Neural crest cell (in vitro differentiated cells): ENCODE measurements at places on chromosomes 7 and 10. TPM values are rescaled to one million over a fixed set of nuclear protein-coding genes. Genes with fewer than 3 reads are reported as not detected.

DNA sequence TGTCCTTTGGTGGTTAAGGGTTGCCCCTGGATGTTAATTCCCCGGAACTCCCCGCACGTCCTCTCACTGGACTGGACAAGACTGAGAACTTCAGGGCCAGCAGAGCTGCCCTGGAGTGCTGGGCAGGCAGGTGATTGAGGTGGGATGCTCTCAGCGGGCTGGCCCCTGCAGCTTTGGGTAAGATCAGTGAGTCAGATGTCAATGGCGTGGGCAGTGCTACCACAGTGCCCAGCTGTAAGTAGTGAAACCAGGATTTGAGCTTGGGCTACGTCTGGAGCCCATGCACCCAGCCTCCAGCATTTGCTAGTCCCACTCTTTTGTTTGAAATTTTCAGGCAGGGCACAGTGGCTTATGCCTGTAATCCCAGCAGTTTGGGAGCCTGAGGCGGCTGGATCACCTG lies 6.7 kb upstream of the SEPHS1 start:
- H3K36me3 ChIP-seq = no peaks in the 10 kb centered on the region
- DNase-seq = no peak
- H3K27me3 ChIP-seq = peaks cover 43% of the 10 kb centered on the region
- no peak overlapping the region for H3K27ac ChIP-seq

The CALHM1 gene
- not detected in 2 replicates for total RNA-seq

DNA sequence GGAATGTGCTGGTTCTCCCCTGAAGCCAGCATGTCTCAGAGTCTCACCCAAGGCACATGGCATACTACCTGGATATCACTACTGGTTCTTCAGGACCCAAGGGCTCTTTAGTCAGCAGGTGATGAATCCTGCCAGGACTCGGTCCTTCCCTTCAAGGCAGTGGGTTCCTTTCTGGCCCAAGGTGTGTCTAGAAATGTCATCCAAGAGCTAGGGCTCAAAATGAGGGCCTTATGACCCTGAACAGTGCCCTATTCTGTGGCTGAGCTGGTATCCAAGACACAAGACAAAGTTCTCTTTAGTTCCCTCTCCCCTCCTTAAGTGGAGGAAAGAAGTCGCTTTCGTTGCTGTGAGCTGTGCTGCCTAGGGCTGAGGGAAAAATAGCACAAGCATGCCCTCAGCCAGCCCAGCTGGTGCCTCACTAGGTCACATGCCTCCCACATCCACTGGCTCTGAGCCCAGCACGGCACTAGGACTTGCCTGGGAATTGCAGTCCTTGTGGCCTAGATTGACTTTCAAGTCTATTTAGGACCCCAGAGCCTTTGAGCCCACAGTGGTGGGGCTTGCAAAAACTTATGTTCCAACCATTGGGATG lies 106.0 kb downstream of the BMS1 start:
- no peaks in the 10 kb centered on the region for H3K27me3 ChIP-seq
- no peak overlapping the region for H3K27ac ChIP-seq
- no peak overlapping the region for H3K4me3 ChIP-seq
- H3K36me3 ChIP-seq = no peaks in the 10 kb centered on the region

- peak overlapping the region; percentile 70 for H3K4me3 ChIP-seq
- no peak overlapping the region for H3K27ac ChIP-seq
- peaks cover 35% of the 10 kb centered on the region for H3K27me3 ChIP-seq
- no peak for DNase-seq
These were observed 1.0 kb upstream of the PLAC9 start for GRCh38 chr10:80131499-80131901.

DNA sequence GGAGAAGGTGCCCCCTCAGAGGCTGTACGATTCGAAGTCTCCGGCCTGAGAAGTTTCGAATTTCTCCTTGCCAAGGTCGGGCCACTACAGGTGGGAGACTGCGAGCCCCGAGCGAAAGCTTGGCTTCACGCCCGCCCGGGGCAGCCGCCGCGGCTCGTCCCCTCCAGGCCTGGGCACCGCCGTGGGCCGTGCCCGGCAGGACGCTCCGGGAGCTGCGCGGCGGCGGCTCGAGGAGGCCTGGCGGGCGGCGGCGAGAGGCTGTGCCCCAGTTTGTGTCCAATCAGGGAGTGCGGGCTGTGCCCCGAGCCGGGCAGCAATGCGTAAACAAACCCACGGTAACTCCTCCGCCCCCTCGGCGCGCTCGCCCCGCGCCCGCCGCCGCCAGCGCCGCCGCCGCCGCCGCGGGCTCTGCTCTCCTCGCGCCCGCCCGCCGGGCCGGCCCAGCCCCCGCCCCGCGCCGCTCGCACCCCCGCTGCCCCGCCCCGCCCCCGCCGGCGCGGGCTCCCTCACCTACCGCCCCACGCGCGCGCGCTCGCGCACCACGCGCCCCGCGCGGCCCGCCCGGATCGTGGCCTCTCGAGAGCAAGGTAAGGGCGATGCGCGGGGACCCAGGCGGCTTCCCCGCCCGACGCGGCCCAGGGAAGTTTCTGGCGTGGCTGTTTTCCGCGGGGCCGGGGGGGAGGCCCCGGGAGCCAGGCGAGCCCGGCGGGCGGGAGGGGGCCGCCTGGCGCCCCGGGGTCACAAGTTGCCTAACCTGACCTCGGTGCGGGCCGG lies 57.8 kb upstream of the PCGF5 start:
- DNase-seq = peak; percentile 41
- H3K4me1 ChIP-seq = peaks cover 8% of the 10 kb centered on the region
- peaks cover 70% of the 10 kb centered on the region for H3K27me3 ChIP-seq
- H3K4me3 ChIP-seq = peak overlapping the region; percentile 86

DNA sequence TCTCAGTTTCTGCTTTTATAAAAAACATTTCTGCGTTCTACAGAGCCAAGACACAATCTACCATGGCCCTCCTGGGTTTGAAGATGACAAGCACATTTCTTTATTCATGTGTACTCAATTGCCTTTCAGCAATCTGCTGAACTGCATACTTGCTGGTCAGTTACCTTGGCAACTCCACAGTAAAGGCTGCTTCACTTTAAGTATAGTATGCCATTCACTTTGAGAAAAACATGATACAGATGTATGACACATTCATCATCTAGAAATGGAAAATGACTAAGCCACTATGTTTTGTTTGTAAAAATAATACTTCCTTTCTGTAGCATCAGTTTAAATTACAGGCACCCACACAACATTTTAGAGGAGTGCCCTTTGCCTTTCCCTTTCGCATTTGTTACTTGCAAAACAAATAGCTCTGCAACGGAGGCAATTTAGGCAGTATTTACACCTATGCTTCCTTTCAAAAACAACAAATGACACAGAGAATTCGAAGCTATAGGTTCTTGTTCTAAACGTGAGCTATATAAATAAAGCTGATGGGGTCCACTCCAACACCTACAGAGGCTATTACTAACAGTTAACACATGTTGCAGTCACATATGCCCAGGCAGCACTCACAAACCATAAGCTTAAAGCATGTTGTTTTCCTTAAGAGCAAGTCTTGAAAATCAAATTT lies 23.5 kb downstream of the SGCE start:
- H3K36me3 ChIP-seq = peaks cover under 1% of the 10 kb centered on the region
- no peak overlapping the region for H3K4me3 ChIP-seq
- no peak overlapping the region for H3K27ac ChIP-seq
- DNase-seq = no peak
- H3K27me3 ChIP-seq = no peaks in the 10 kb centered on the region

DNA sequence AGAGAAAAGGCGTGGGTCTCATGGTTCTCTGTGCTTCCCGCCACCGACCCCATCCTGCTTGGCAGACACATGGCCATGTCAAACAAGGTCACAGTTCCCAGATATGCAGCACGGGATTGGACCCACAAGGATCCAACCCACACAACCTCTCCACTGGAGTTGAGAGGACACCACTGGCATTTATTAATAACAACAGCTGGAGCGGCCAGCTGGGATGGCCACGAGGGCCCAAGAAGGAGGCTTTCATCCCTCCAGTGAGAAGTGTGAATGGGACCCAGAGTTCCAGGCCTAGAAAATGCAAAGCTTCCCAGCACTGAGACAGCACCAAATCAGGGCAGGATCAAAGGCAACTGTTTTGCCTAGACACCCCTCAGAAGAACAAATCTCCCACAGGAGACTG lies 31.5 kb downstream of the FGFR2 start:
- H3K4me3 ChIP-seq = no peak overlapping the region
- DNase-seq = no peak
- H3K27ac ChIP-seq = peak overlapping the region; percentile 47

- H3K27me3 ChIP-seq = no peaks in the 10 kb centered on the region
- no peak overlapping the region for H3K27ac ChIP-seq
- DNase-seq = no peak
- H3K36me3 ChIP-seq = no peaks in the 10 kb centered on the region
- H3K4me1 ChIP-seq = peaks cover 3% of the 10 kb centered on the region
- H3K4me3 ChIP-seq = no peak overlapping the region
These were observed 133.3 kb upstream of the KIF5B start for GRCh38 chr10:32189400-32190084.

The CAV1 gene
- 3.7 and 5.3 TPM in 2 replicates for total RNA-seq

GRCh38 chr10:74824900-74825370 lies 1.5 kb upstream of the KAT6B start:
- DNase-seq = peak; percentile 31
- peak overlapping the region; percentile 91 for H3K4me3 ChIP-seq
- peaks cover 5% of the 10 kb centered on the region for H3K27me3 ChIP-seq

DNA sequence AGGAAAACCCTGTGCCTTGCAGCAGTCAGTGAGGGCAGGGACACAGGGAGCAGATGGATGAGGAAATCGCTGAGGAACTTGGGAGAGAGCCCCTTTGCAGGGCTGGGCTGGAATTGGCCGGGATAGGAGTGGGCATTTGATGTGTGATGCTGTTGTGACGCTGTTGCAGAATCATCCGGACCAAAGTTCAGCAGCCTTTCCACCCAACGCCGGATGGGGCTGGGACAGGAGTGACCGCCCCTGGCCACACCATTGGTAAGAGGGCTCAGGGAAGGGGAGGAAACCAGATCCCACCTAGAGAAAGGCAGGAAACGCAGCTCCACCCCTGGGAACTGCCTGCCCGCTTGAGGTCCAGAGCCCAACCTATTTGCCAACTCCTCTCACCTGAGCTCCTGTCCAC lies 33.9 kb downstream of the PAX2 start:
- H3K27ac ChIP-seq = no peak overlapping the region
- H3K4me1 ChIP-seq = peaks cover 19% of the 10 kb centered on the region
- no peaks in the 10 kb centered on the region for H3K36me3 ChIP-seq
- H3K4me3 ChIP-seq = no peak overlapping the region

The CALML5 gene
- not detected in 2 replicates for total RNA-seq

- no peaks in the 10 kb centered on the region for H3K36me3 ChIP-seq
- no peak for DNase-seq
- H3K4me3 ChIP-seq = no peak overlapping the region
- no peaks in the 10 kb centered on the region for H3K27me3 ChIP-seq
- H3K4me1 ChIP-seq = peaks cover 33% of the 10 kb centered on the region
These were observed 41.1 kb downstream of the STK32C start for GRCh38 chr10:132266594-132267161.

- no peaks in the 10 kb centered on the region for H3K27me3 ChIP-seq
- H3K4me1 ChIP-seq = peaks cover 27% of the 10 kb centered on the region
- no peak overlapping the region for H3K27ac ChIP-seq
- no peak for DNase-seq
- no peaks in the 10 kb centered on the region for H3K36me3 ChIP-seq
These were observed 333.7 kb downstream of the RNLS start for GRCh38 chr10:88249450-88249849.

DNA sequence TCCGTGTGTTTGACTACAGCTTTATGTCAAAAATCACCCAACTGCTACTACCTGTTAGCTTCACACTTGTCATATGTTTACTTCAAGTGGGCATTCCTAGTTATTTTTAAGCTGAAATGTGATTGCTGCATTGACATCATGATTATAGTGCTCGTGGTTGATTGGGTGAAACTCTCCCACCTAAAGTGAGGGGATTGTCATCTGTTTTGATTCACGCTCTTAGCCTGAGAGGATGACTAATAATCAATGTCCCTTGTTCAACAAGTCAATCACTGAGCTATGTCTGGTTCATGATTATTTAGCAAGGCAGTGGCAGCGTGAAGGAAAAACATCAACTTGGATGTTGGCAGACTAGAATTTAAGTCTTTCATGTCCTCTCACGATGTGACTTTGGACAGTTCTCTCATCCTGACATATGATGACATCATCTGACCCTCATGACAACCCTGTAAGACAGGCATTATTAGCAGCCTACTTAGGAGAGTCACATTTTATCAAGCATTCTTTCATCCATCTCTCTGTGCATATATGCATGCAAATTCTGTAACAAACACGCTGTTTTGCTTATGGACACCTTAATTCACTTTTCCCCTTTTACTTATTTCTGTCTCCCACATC lies 352.6 kb upstream of the ZMIZ1 start:
- DNase-seq = no peak
- H3K4me3 ChIP-seq = no peak overlapping the region
- peaks cover 15% of the 10 kb centered on the region for H3K4me1 ChIP-seq
- H3K27ac ChIP-seq = no peak overlapping the region

- peaks cover 4% of the 10 kb centered on the region for H3K27me3 ChIP-seq
- peak overlapping the region; percentile 58 for H3K27ac ChIP-seq
- H3K36me3 ChIP-seq = no peaks in the 10 kb centered on the region
- DNase-seq = peak; percentile 25
- H3K4me3 ChIP-seq = peak overlapping the region; percentile 99
These were observed 625 bp downstream of the IPMK start for GRCh38 chr10:58266826-58267712.

DNA sequence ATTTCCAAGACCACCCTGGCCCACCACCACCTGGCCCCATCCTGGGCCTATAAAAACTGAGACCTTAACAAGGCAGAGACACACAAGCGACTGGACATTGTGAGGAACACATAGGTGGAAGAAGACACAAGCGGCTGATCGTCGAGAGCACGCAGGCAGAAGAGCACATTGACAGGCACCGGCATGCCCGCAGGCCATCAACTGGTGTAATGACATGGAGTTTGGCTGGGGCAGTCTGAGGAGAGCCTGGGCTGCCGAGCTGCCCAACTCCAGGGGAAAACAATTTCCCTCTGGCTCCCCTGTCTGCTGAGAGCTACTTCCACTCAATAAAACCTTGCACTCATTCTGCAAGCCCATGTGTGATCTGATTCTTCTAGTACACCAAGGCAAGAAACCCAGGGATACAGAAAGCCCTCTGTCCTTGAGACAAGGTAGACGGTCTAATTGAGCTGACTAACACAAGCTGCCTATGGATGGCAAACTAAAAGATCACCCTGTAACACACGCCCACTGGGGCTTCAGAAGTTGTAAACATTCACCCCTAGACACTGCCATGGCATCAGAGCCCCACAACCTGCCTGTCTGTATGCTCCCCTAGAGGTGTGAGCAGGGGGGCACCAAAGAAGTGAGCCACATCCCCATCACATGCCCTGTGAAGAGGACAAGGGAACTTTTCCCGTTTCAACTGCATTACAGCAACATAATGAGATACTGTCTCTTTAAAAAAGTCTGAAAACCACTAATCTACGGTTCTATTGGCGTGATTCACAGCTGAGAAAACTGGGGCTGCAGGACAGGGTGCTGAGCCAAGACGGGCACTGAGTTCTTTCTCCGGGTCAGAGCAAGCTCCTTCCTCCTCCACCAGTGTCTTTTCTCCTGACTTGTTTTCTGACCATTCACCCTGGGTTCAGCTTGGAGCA lies 18.5 kb upstream of the TNS3 start:
- H3K36me3 ChIP-seq = no peaks in the 10 kb centered on the region
- H3K27ac ChIP-seq = no peak overlapping the region
- no peaks in the 10 kb centered on the region for H3K27me3 ChIP-seq
- no peak overlapping the region for H3K4me3 ChIP-seq

The PDZD7 gene
- total RNA-seq = 0.50 and 0.68 TPM in 2 replicates

The ANKRD30A gene
- total RNA-seq = not detected in 2 replicates

The GPR158 gene
- 0.20 and 0.26 TPM in 2 replicates for total RNA-seq

GRCh38 chr10:125868372-125868975 lies 12.6 kb downstream of the DHX32 start:
- no peak overlapping the region for H3K27ac ChIP-seq
- H3K36me3 ChIP-seq = peaks cover 1% of the 10 kb centered on the region
- H3K27me3 ChIP-seq = no peaks in the 10 kb centered on the region
- no peaks in the 10 kb centered on the region for H3K4me1 ChIP-seq
- no peak overlapping the region for H3K4me3 ChIP-seq
- DNase-seq = peak; percentile 11

The ADCY1 gene
- total RNA-seq = 13.7 and 14.2 TPM in 2 replicates
